ENCODE measurements at places on chromosomes 2 and 18. TPM values are rescaled to one million over a fixed set of nuclear protein-coding genes. Genes with fewer than 3 reads are reported as not detected.
A peak's percentile ranks its signal among the peaks of the same experiment; 100 is the strongest.

The SERPINB10 gene
- total RNA-seq = 1.4 TPM

- no peak for DNase-seq
- no peaks in the 10 kb centered on the region for H3K36me3 ChIP-seq
- no peaks in the 10 kb centered on the region for H3K27me3 ChIP-seq
- peaks cover 86% of the 10 kb centered on the region for H3K4me1 ChIP-seq
Observed at GRCh38 chr2:60553495-60554073, at the start of gene BCL11A. BCL11A (minus strand) TSS chr2:60553654; CDS start chr2:60553270, 384 bp downstream.

The SPC25 gene
- 2.2 TPM for total RNA-seq

DNA sequence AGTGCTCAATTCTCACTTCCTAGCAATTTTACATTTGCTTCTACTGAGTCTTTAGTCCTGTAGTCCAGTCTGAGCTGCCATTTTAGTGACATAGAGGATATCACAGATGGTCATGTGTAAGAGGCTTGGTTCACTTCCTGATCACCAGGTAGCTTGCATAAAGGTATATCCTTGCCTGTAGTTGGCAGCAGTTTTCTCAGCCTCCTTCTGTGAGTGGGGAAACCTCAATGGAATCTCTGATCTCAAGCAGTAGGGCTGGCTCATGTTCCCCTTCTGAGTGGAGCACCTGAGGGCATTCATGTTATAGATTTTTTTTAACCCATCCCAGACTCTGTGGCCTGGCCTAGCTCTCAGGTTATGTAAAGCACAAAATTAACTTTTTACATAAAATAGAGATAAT is 278.4 kb downstream of the RDH14 start:
- no peaks in the 10 kb centered on the region for H3K4me1 ChIP-seq
- H3K27ac ChIP-seq = no peak overlapping the region
- no peak overlapping the region for H3K4me3 ChIP-seq

The GAREM2 gene
- total RNA-seq = 1.4 TPM

- H3K4me1 ChIP-seq = peaks cover 15% of the 10 kb centered on the region
- H3K4me3 ChIP-seq = no peak overlapping the region
- H3K27ac ChIP-seq = peak overlapping the region; percentile 39
- no peaks in the 10 kb centered on the region for H3K36me3 ChIP-seq
Observed at GRCh38 chr2:54962935-54963440, 87.3 kb downstream of the RTN4 start.

The OXER1 gene
- total RNA-seq = 0.30 TPM

DNA sequence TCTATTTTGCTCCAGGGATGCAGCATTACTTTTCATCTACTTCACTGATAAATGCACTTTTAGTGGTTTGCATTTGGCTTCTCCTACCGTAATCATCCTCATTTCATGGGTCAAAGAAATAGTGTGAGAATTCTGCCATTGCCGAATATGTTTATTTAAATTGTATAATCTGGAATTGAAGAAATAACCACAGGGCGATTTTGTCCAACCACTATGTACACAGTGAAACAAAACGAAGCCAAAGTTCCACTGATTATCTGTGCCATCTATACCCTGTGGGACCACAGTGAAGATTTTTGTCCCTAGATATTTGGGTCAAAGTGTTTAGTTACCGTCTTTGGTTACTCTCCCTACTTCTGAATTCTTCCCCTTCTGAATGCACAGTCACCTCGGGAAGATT is 888.6 kb upstream of the NRXN1 start:
- H3K4me1 ChIP-seq = no peaks in the 10 kb centered on the region
- H3K27me3 ChIP-seq = no peaks in the 10 kb centered on the region
- no peak overlapping the region for H3K27ac ChIP-seq
- no peaks in the 10 kb centered on the region for H3K36me3 ChIP-seq
- no peak overlapping the region for H3K4me3 ChIP-seq
- no peak for DNase-seq

The GPAT2 gene
- total RNA-seq = 2.1 TPM

DNA sequence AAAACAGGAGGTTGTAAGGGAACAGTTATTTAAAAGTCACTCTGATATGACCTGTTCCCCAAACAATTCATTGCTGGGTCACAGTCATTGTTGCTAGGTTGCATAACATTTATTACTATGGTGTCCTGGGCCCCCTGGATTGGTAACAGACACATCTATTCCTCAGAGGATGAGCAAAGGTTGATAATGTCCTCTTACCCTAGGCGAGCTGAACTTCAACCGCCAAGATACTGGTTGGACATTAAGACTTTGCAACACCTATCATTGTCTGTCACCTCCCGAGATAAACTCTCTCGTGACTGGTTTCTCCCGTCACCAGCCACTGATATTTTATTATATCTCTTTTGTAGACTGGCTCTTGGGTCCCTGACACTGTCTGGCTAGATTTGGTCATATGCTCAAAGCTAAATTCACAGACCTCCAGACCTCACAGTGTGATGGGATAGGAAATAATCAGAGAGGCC is 361.3 kb downstream of the ZNF521 start:
- H3K36me3 ChIP-seq = no peaks in the 10 kb centered on the region
- H3K27ac ChIP-seq = no peak overlapping the region
- no peaks in the 10 kb centered on the region for H3K27me3 ChIP-seq
- DNase-seq = no peak
- no peaks in the 10 kb centered on the region for H3K4me1 ChIP-seq

DNA sequence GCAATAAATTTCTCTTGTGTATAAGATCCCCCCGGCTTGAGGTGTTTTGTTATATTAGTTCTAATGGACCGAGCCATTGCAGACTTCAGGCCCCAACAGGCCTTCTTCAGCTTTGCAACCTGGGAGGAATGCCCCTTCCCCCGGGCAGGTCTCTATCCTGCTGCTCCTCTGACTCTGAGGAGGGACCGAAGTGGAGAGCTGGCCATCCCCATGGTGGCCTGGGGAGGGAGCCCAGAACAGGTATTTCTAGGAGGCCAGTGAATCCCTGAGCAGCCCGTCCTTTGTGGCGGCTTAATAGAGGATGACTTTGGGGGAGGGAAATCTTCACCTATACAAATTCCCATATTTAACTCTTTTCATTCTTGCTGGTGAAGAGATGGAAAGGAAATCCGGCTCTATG is 715.8 kb upstream of the SOX11 start:
- no peaks in the 10 kb centered on the region for H3K36me3 ChIP-seq
- no peak overlapping the region for H3K4me3 ChIP-seq
- no peaks in the 10 kb centered on the region for H3K27me3 ChIP-seq
- no peaks in the 10 kb centered on the region for H3K4me1 ChIP-seq
- H3K27ac ChIP-seq = no peak overlapping the region
